ENCODE measurements at places on chromosomes 11 and 22.

GRCh38 chr11:125292100-125292499 lies 127.5 kb downstream of the PKNOX2 start:
- DNase-seq, result no peak

GRCh38 chr11:35663408-35663702 lies 780 bp downstream of the TRIM44 start:
- DNase-seq, result no peak

DNA sequence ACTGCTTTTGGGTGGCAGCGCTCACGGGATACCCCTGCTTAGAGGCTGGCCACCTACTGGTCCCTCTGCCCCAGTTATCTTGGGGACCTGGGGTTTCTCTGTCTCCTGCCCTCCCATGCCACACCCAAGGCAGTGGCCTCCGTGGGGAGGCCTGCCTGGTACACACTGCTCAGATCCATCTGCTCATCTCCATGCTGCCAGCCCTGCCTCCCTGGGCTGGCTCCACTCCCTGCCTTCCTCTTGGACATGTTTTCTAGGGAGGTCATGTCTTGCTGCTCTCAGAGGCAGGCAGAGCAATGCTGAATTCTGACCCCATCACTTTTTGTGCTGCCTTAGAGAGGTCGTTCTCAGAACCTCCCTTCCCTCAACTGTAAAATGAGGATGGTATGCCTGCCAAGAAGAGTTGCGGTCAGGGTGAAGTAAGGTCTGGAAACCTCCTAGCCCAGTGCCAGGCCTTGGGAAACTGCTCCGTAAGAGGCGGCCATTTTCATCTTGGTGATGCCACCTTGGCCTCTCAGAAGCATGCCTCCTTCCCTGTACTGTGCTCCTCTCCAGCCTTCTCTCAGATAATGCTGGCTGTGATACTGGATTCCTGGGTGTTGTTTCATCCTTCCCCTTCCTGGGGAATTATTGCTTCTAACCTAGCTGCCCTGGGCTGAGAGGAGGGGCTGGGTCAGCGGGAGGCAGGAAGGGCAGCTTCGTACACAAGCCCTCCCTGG lies 186.4 kb upstream of the ZBED5 start:
- no peak for DNase-seq

- DNase-seq, result no peak
Measured at GRCh38 chr11:125413226-125413625, 82.8 kb downstream of the FEZ1 start.

DNA sequence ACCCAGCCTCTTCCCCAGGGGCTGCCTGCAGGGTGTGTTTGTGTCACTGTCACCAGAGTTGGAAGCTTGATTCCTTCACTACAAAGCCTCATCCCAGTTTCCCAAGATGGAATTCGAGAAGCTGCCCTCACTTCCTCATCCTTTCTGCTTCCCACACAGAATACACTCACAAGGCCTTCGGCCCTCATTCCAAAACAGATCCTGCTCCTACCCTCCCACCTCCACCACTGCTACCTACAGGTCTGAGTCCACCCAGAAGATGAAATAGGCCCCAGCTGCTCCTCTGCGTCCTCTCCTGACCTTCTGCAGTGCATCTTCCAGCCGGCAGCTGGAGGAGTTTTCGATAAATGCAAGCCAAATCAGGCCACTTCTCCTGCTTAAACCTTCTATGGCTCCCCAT lies 6.8 kb upstream of the WNT7B start:
- no peak for DNase-seq

GRCh38 chr11:45892856-45893255 lies 7.4 kb downstream of the MAPK8IP1 start:
- DNase-seq, result no peak

DNA sequence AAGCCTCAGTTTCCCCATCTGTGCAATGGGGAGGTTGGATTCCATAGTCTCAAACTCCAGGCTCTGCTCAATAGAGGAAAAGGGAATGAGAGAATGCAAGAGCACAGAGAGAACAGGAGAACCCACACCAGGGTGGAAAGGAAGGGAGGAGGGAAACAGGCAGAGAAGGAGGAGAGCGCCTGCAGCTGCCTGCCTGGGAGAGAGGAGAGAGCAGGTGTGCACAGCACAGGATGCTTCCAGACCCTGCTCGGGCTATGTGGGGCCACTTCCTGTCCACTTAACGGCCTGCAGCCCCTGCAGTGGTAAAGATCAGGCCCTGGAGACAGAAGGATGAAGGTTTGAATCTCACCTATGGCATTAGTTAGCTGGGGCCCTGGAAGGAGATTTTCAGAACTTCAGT lies 12.3 kb downstream of the LRRC32 start:
- no peak for DNase-seq

All from fibroblast of skin of left quadriceps (primary cell).